ENCODE measurements at places on chromosomes 7 and 10.

DNA sequence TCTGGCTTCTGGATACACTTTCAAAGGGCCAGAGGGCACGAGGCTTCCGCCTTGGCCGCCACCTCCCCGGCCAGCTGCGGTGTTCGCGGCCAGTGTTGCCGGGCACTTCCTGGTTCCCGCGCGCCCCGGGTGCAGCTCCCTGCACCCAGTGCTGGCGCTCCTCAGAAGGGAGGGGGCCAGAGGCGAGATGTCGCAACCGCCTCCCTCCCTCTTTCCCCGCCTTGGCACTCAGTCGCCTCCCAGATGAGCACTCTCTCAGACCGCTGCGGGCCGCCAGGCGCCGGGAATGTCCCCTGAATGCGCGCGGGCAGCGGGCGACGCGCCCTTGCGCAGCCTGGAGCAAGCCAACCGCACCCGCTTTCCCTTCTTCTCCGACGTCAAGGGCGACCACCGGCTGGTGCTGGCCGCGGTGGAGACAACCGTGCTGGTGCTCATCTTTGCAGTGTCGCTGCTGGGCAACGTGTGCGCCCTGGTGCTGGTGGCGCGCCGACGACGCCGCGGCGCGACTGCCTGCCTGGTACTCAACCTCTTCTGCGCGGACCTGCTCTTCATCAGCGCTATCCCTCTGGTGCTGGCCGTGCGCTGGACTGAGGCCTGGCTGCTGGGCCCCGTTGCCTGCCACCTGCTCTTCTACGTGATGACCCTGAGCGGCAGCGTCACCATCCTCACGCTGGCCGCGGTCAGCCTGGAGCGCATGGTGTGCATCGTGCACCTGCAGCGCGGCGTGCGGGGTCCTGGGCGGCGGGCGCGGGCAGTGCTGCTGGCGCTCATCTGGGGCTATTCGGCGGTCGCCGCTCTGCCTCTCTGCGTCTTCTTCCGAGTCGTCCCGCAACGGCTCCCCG lies at the start of gene FFAR4:
Gene FFAR4 (plus strand): TSS at position 231 of the 842 bp plus-strand sequence. CDS start 56 bp downstream, at position 287.
- no peak for DNase-seq

DNA sequence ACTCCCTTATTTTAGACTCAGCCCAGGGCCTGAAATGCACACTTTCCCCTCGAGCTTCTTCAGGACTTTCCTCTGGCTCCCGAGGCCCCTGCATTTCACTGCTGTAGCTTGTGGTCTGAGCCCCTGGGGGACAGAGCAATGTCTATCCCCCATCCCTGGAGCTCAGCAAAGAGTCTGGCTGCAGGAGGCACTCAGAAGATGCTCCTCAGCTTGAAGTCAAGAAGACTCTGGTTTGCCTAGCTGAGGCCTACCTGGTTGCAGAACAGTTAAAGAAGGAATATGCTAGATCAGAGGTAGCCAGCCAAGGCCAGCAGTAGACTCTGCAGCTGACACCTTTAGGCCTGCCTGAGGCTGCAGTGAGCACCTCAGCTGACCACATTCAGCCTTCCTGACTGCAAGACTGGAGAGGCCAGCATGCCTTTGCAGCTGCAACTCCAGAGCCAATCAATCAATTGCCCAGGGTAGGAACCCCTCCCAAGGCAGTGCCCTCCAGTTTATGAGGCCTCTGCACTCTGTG lies 36.9 kb upstream of the IKZF1 start:
- no peak for DNase-seq

- no peak for DNase-seq
These were observed 452.7 kb downstream of the GATA3 start for GRCh38 chr10:8507156-8507555.

DNA sequence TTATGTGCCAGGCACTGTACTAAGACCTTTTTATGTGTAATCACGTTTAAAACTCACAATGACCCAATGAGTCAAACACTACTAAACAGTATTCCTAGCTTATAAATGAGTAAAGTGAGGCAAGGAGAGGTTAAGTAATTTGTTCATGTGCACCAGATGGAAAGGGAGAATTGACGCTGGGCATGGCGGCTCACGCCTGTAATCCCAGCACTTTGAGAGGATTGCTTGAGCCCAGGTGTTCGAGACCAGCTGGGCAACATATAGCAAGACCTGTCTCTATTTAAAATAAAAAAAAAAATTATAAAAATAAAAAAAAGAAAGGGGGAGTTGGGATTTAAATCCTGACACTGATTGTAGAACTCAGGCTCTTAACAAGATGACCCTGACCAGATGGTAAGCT lies 46.7 kb upstream of the DLG5 start:
- no peak for DNase-seq

DNA sequence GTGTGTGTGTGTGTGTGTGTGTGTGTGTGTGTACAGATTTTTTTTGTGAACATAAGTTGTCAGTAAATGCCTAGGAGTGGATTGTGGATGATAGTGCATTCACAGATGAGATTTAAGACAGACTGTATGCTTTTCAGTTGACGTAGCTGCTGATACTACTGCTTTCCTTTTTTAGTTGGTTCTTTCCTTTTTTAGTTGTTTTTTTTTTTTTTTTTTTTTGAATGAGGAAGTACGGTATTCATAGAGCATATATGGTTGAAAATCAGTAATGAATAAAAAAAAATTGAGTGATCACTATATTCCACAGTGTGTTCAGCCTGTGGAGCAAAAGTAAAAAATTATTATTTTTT lies 80.5 kb downstream of the RBM33 start:
- no peak for DNase-seq

GRCh38 chr10:88962336-88962735 lies 9.8 kb upstream of the ACTA2 start:
- DNase-seq, result no peak

DNA sequence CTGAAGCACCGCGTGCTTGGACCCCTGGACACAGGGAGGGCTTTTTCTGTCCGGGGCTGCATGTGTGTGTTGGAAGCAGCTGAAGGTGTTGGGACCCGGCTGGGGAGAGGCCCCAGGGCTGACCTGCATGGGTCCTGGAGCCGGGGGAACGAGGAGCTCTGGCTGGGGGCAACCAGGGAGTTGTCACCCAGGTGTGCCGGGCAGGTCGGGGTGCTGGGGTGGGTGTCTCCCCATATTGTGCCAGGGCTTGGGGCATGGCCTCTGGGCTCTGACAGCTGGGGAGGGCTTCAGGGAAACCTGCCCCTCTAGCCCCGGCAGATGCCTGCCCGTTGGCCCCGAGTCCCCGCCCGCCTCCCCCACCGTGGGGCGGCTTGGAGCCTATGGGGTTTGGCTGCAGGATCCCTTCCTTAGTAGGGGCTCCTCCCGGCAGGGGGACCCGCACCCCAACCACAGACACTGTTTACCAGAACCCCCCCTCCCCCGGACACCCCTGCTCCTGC lies 42.3 kb downstream of the UNCX start:
- DNase-seq, result no peak

- DNase-seq, result no peak
These were observed 137.6 kb downstream of the C10orf105 start for GRCh38 chr10:71582019-71582418.

DNA sequence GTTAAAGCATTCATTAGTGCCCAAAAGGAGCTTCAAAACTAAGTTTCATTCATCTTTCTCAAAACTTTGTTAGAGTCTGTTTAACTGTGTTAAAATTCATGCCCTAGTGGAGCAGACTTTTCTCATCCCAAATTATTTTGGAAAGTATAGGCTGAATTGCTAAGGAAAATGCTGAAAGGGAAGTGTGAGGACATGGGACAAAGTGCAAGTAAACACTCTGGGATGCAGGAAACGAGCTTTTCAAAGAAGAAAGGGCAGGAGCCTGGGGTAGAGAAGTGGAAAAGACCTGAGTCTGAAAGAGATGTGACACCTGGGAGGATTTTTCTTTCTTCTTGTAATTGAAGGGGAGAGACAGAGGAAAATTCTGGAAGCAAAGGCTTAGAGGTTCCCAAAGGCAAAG lies 93.1 kb upstream of the ANKRD1 start:
- no peak for DNase-seq

DNA sequence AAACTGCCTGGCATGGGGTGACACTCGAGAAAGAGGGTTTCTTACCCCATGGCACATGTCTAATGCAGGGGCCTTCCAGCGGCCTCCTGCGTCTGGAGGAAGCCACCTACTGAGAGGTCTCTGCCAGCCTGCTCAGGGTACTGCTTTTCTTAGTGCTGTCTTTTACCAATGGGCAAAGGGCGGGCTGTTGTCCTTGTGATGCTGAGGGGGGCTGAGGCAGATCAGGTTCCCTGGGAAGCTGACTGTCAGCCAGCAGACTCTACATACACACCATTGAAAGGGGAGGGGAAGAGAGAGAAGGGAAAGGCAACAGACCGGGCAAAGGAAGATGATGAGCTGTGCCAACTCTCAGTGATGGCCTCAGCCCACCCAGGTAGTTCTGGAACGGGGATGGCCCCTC lies 48.7 kb downstream of the COL13A1 start:
- DNase-seq, result no peak

DNA sequence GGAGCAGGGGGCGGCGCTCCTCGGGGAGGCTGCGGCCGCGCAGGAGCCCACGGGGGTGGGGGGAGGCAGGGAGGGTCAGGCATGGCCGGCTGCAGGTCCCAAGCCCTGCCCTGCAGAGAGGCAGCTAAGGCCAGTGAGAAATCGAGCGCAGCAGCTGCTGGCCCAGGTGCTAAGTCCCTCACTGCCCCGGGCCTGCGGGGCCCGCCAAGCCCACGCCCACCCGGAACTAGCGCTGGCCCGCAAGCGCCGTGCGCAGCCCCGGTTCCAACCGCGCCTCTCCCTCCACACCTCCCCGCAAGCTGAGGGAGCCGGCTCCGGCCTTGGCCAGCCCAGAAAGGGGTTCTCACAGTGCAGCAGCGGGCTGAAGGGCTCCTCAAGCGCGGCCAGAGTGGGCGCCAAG lies 28.3 kb upstream of the TES start:
- DNase-seq, result no peak

DNA sequence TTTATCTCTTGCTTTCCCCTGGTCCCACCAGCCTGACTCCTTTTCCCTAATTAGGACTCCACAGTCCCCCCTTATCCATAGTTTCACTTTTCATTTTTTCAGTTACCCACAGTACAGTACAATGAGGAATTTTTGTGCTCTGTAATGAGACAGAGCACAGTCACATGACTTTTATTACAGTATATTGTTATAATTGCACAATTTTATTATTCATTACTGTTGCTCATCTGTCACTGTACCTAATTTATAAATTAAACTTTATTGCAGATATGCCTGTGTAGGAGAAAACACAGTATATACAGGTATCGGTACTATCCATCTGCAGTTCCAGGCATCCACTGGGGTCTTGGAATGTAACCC lies 125.4 kb downstream of the KCNMA1 start:
- no peak for DNase-seq

GRCh38 chr7:65454469-65454868 lies 80.8 kb downstream of the ZNF92 start:
- no peak for DNase-seq

DNA sequence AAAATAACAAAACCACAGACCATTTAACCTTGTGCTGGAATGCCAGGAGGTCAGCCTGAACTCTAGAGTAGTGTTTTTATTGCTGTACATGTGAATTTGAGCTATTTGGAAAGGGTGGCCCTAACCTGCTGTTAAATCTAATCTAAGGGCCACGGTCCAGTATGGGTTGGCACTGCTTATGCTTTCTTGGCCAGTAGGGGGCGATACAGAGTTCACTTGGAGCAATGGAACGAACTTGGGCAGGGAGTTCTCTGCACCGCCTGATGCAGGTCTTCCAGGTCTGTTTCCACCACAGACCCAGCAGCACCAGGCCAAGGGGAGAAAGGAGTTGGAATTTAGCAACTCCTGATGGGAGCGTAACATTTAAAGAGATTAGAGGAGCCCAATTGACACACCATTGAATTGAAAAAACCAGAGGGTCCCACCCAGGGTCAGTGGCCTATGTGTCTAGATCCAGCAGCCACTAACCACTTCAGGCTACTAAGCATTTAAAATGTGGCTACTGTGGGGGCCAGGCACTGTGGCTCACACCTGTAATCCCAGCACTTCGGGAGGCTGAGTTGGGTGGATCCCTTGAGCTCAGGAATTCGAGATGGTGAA lies 75.7 kb upstream of the EFCAB10 start:
- DNase-seq, result no peak

- DNase-seq, result peak; percentile 93
These were observed 154.1 kb downstream of the DGKB start for GRCh38 chr7:14748461-14748860.

DNA sequence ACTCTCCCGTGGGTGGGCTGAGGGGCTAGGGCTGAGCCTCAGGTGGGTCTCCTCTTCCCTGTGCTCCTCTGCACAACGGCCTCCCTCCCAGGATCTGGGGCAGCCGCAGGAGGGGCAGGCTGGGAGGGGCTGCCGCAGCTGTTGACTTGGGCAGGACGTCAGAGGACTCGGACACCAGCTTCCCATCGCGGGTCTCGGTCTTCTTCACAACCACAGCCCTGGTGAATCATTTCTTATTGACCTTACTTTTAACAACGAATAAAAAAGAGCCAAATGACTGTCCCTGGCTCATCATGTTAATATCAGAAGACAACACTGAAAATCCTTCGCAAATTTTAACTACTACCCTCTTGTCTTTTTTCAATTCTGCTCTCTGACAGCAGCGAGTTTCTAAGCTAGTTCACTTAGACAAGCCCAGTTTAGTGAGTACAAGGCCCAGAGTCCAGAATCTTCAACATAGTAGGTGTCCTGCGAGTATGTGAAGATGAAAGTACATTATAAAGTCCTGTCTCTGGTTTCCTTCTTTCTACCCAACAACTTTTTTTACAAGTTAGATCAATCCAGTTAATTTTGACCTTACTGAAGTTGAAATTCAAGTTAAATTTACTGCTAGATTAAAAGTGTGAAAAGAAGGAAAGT lies 32.4 kb downstream of the CTNNA3 start:
- no peak for DNase-seq

GRCh38 chr10:115861455-115861854 lies 411.6 kb downstream of the GFRA1 start:
- no peak for DNase-seq

DNA sequence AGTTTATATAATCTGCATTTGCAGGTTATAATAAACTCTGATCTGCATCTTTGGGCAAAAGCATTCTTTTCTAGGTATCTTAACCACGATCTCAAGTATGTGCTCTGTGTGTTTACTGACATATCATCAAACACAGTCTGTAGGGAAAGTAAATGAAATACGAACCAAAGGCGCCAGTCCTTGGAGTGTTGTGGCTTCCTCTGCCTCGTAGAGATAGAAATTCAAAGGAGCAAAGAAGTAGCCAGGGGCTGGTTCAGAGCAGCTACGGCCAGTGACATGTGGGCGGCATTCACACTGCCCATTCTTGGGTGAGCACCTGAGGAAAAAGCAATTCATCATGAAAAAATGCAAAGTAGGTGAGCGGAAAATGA lies 38.7 kb downstream of the LAMB4 start:
- DNase-seq, result no peak

DNA sequence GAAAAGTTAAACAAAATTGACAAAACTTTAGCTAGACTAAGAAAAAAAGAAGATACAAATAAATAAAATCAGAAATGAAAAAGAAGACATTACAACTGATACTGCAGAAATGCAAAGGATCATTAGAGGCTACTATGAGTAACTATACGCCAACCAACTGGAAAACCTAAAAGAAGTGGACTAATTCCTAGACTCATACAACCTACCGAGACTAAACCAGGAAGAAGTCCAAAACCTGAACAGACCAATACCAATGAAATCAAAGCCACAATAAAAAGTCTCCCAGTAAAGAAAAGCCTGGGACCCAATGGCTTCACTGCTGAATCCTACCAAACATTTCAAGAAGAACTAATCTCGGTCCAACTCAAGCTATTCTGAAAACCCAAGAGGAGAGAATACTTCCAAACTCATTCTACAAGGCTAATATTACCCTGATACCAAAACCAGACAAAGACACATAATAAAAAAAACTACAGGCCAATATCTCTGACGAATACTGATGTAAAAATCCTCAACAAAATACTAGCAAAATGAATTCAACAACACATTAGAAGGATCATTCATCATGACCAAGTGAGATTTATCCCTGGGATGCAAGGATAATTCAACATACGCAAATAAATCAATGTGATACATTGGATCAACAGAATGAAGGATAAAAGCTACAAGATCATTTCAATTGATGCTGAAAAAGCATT lies 20.3 kb downstream of the ELAPOR2 start:
- peak; percentile 15 for DNase-seq
